ENCODE measurements at places on chromosomes 6 and 20.
A peak's percentile ranks its signal among the peaks of the same experiment; 100 is the strongest.

- DNase-seq: peak; percentile 39
Measured at GRCh38 chr20:47031004-47031403, 136.4 kb downstream of the EYA2 start.

- DNase-seq: no peak
Measured at GRCh38 chr20:37226889-37227288, 34.7 kb downstream of the GHRH start.

- DNase-seq: no peak
Measured at GRCh38 chr6:104483225-104483834, 376.4 kb downstream of the HACE1 start.

DNA sequence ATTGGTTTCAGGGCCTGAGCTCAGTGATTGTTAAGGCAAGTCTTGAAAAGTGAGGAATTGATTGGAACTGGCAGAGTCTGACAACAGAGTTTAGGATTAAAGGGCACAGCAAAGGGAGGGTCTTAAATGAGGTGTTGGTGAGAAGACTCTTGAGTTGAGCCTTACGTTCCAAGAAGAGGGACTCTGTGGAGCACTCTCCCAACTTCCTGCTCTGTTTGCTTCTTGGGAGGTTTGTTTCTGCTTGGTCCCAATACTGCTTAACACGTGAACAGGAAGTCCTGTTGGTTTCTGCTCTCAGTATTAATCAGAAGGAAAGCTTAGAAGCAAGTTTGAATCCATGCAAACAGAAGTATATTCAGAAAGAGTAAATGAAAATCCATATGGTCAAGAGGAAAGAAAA is 15.6 kb upstream of the SYNDIG1 start:
- no peak for DNase-seq

DNA sequence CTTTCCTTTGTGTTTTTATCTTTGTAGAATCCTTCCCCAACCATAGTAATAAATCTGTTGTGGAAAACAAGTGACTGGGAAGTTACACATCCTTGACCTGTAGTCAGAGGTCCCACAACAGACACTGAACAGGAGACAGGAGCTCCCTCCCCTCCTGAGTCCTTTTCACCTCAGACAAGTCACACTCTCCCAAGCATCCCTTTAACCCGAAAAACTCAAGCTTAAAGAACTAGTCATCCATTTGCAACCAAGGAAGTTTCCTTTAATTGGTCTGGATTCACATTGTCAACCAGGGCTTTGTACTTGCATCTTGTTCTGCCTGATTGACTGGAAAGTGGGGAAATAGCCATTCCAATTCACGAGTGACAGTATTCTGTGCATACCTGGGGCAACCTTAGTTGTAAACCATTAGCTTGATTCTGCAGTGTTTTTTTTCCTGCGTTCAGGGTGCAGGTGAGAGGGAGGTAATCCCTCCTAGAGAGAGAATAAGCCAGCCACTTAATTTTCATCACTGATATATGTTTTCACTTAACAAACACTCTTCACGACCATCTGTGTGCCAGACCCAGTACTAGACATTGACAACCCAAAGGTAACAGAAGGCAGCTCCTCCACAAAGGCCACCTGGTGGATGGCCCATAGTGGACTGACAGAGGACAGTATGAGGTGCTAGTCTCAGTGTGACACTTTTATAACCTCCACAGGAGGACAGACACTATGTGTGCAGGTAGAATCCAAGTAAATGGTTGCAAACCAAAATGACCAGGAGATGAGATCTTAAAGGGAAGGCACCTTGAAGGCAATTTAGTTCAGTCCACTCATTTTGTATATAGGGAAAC is 112.4 kb downstream of the SLX4IP start:
- DNase-seq: no peak

- no peak for DNase-seq
Measured at GRCh38 chr6:14472986-14473337, 355.4 kb downstream of the CD83 start.

DNA sequence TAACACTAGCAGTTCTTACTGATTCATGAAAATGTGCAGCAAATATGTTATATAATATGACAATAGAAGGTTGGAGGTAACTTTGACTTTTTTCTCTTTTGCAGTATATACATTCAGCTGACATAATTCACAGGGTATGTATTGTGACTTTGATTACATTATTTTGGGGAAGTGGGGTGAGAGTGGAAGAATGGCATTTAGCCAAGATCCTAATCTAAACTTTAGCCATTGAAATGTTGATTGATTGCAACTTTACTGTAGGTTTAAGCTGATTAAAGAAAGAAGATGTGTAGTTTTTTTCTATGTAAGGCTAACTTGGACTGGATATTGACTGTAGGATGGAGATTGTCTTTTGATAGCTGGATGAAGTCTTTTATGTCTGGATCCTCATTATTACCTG is 46.0 kb downstream of the MAPK14 start:
- no peak for DNase-seq

GRCh38 chr6:53869964-53870363 is 75.2 kb downstream of the LRRC1 start:
- DNase-seq: no peak

Data from gastrocnemius medialis (tissue), 4 donors.